HT1080 (cell line): ENCODE measurements at places on chromosomes 5 and 9. TPM values are rescaled to one million over a fixed set of nuclear protein-coding genes. Genes with fewer than 3 reads are reported as not detected.

Gene ZBTB26
- 4.2 and 5.4 TPM in 2 replicates for total RNA-seq

Gene LCN12
- not detected in 2 replicates for total RNA-seq

Gene SYK
- 0.03 and 0.68 TPM in 2 replicates for total RNA-seq

Gene DNAJC21
- 23.5 and 25.8 TPM in 2 replicates for total RNA-seq

DNA sequence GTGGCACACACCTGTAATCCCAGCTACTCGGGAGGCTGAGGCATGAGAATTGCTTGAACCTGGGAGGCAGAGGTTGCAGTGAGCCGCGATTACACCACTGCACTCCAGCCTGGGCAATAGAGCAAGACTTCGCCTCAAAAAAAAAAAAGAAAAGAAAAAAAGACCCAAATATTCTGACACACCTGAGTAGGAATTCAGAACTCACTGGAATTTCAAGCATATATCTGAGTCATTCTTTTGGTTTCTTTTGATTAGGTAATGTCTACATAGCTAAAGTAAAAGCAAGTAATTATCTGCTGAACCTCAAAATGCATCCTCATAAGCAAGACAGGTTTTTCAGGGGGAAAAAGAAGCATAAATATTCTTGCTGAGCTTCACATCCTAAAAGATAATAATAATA is 35.9 kb downstream of the ANKRD31 start:
- no peak for DNase-seq

DNA sequence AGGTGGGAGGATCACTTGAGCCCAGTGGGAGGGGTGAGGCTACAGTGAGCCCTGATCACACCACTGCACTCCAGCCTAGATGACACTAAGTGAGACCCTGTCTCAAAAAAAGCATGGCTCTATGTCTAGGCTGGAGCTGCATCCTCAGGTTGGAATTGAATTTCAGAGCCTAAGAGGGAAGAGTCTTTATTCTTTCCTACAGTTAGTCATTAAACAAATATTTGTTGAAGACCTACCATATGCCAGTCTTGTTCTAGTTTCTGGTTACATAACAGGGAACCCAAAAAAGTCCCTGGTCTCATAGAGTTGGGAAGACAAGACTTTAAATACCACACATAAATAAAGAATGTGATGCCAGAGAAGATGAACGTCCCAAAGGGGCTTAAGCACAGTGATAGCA is 6.9 kb upstream of the GRPEL2 start:
- no peak for DNase-seq

- no peak for DNase-seq
Measured at GRCh38 chr9:134272302-134273023, 53.8 kb upstream of the RXRA start.

- DNase-seq: no peak
Measured at GRCh38 chr9:133701981-133702797, 36.0 kb downstream of the SARDH start.

GRCh38 chr5:136164226-136164625 is 28.7 kb downstream of the SMIM32 start:
- DNase-seq: no peak

DNA sequence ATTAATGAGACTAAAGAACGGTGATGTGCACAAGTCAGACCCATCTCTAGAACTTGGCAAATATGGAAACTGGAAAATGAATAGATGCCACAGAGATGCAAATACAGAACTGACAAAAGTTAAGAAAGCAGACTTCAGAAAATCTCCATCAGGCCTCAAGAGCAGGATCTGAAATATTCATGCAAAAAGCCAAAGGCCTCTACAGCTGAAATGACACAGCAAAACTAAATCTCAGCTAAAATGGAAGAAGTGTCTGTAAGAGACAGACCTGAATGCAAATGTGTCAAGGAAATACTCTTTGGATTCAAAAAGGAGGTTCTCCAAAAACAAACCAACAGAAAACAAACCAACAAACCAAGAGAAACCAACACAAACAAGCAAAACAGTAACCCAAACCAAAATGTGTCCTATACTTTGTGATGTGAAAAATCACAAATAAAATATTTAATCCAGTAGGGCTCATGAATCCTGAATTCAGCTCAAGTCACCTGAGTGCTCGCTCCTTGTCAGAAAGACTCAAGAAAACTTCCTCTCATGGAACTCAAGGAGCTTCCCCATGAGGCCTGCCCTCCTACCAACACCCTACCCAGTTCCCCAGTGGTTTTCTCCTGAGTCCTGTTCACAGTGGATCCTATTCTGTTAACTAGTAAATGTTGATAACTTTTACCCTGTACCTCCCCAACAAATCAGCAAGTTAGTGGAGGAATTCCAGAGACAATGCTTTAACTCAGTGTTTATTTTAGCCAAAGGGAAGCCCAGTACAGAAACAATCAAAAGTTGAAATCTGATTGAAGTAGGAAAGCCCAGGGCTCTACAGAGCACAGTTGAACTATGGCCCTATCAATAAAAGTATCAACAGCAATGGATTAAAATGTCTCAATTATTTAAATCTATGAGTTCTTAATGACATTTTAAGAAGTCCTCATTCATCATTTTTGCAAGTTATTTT is 14.6 kb downstream of the MRPS27 start:
- no peak for DNase-seq

DNA sequence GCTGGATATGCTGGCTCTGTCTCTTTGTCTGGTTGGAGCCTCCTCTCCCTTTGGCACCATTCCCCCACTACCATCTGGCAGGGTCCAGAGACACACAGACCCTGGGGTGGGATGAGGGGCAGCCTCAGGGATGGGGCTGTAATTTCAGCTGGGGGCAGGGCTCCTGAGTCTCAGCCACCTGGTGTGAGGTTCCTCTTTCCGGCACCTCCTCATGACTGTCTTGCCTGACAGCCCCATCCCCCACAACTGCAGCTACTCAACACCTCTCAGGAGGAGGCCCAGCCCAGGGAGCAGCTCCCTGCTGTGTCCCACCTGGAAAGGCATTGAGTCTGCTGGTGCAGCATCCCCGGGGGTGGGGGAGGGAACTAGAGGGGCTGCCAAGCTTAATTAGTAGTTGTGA is 11.7 kb upstream of the RPS14 start:
- DNase-seq: no peak

DNA sequence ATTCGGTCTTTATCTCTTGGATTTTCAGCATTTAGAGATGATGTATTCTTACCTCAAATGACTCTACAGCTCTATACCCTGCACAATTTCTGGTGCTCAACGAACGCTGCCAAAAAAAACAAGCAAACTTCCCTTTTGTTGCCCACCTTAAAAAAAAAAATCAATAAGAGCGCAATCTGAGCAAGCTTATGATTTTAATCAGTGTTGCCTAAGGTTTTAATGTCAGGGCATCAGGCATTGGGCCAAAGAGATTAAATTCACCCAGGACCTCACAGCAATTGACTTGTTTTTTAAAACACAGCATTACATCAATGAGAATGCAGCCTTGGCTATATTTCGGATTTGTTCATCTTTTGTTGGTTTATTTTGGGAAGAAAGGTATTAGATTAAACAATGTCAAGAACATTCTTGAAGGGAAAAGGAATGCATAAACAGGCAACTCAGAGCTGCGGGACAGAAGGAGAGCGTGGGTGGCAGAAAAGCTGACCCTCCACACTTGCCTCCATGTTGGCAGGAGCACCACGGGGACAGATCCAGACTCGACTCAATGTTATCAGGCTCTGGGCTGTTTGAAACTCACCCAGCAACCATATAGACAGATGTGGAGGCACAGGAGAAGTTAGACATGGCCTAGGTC is 127.5 kb upstream of the DAPK1 start:
- no peak for DNase-seq

DNA sequence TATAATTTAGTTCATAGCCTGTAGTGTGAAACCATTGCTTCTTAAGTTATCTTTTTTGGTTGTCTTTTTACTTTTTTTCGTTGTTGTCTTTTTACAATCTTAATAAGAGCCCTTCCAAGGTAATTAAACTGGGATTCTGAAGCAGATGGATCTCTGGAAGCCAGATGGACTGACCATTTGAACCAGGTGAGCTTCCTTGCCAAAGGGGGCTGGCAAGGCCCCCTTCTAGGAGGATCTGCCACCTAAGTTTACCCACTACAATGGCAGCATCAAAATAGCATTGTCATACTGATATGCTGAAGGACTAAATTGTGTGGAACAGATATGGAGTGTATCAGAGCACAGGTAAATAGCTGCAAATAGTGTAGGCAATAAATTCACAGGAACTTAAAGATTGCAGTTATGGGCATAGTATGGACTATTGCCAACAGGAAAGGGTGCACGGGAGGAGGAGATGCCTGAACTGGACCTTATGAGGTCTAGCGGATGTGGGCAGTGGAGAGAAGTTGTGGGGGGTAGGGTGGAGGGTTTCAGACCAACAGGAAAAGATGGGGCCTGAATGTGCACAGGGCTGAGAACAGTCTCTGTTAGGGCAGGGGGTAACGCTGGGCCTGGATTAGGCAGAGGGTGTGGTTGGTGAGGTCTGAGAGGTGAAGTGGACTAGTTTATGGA is 61.5 kb upstream of the CTXN3 start:
- DNase-seq: peak; percentile 34
